Inflammatory macrophage (primary cell): ENCODE measurements at places on chromosomes 12 and 14.
A peak's percentile ranks its signal among the peaks of the same experiment; 100 is the strongest.

DNA sequence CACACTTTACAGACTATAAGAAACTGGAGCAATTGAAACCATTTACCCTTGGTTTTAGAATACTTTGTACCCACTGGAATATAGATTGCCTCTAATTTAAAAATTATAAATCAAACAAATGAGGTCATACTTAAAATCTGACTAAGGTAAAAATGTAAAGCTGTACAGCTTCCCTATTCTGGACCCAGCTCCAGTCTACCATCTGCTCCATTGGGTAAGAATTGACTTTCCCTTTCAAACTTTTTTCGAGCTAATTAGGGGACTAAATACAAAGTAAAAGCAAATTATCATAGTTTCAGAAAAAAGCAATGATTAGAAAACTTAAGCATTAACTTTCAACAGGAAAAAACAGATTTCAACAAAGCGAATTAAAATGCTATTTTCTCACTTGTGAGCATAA, 4.3 kb downstream of the KRR1 start:
- no peak for DNase-seq

- no peak for DNase-seq
These were observed 21.1 kb downstream of the FUT8 start for GRCh38 chr14:65433646-65434045.

DNA sequence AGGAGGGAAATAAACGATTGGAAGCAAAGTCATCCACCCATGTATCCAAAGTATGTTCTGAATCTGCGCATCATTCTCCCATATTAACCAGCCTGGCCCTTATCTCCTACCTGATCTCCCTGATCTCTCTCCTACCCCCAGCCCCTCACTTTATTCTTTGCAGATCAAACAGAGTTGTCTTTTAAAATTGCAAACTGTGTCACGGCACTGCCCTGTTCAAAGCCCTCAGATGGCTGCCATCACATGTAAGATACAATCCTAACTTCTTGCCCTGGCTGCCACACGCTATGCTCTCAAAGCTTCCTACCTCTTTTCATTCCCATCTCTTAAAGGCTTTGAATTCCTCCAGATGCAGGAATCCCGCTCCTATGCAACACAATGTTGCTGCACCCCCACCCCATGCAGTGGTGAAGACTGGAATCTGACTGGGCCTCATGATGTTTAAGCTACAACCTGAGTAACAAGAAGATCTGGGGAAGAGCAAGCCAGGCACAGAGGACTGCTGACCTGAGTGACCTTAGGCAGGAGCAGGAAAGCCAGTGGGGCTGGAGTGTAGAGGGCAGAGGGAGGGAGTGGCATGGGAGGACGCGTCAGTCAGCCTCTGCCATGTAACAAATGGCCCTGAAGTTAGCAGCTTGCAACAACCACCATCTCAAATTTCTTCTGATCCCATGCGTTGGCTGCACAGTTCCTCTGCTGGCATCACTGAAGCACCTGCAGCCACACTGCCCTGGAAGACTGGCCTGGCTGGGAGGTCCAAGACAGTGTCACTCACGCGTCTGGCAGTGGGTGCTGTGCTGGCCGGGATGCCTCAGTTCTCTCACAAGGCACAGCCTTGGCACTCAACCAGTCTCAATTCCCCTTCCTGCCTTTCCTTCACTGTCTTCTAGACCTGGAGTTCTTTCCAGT, 382.8 kb downstream of the BCL11B start:
- DNase-seq = no peak

GRCh38 chr14:51527073-51527472, 124.6 kb upstream of the FRMD6 start:
- no peak for DNase-seq

GRCh38 chr14:89639687-89640086, 222.7 kb upstream of the FOXN3 start:
- DNase-seq = no peak

GRCh38 chr12:131371401-131372170, 339.3 kb upstream of the SFSWAP start:
- no peak for DNase-seq

- no peak for DNase-seq
These were observed 21.2 kb downstream of the TBX5 start for GRCh38 chr12:114384739-114385138.

- no peak for DNase-seq
These were observed 13.1 kb upstream of the NGB start for GRCh38 chr14:77284066-77284465.

GRCh38 chr14:70788898-70789297, 20.4 kb downstream of the MAP3K9 start:
- no peak for DNase-seq

- peak; percentile 28 for DNase-seq
These were observed 102.4 kb downstream of the TMTC1 start for GRCh38 chr12:29681370-29681769.

DNA sequence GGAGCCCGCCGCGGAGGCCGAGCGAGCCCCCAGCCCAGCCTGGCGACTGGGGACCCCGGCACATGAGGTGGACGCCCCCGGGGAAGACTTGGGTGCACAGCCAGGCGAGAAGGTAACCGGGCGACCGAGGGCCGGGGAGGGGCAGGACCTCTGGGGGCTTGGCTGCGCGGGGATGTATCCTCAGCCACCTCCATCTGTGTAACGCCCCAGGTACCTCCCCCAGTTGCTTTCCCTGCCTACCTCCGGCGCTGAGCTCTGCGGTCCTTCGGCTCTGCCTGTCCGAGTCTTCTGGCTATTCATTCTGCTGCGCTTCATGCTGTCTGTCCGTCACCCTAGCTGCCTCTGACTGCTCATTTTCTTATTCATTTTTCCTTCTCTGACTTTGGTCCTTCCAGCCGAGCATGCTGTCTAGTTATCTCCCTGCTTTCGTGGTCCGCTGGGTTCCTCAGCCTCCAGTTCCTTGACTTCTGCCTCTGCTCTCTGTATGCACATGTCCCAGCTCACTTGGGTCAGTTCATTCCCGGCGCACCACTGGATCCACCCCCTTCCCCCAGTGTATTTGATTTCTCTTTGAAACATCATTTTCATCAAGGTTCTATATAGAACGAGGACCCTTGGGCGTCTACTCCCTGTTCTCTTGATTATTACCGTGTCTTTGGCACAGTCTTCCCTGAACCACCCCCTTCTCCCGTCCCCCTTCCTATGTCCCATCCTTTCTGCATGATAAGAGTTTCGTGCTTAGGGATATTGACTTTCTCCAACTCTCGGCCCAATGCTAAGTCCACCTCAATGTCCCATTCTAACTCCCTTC, 612 bp downstream of the PHC1 start:
- DNase-seq = peak; percentile 30

DNA sequence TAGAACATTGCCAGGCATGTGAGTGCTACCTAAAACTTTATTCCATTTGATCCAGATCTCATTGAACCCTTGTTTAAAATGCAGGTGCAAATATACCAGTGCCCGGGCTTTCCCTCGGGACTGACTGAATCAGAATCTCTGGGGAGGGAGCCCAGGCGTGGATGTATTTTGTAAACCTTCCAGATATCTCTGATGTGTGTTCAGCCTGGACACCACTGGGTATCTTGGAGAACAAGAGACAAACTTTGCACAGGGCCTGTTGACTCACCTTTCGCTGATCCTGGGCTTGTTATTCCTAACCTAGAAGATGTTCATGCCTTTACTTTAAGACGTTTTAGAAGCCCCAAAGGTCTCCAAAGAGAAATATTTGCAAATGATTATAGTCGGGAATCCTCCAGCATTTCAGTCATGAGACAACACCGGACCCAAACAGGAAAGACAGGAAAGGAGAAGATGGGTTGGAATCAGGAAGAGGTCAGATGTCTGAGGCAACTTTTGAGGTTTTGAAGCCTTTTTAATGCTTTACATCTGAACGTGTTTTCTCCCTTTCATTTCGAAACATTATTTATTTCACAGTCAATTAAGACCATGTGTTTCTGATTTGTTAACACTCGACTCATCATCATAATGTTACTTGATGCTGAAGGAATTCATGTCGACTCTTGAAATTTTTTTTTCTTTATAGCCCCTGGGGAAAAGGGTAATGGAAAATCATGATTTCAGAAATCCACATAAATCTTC, 118.6 kb downstream of the PLXNC1 start:
- DNase-seq = peak; percentile 85

DNA sequence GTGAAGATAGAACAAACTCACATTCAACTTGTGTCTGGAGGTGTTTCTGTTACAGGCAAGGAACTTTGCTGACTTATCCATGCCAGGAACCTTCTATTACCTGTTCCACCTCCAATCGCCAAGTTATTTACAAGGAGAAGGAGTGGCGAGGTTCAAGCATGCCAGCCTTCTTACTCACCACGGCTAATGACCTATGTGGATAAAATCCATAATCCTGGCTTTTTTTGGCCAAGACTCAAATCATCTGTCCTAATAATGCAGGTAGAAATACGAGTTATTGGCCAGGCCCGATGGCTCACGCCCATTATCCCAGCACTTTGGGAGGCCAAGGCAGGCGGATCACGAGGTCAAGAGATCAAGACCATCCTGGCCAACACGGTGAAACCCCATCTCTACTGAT, 241.6 kb downstream of the TMEM132D start:
- DNase-seq = no peak

DNA sequence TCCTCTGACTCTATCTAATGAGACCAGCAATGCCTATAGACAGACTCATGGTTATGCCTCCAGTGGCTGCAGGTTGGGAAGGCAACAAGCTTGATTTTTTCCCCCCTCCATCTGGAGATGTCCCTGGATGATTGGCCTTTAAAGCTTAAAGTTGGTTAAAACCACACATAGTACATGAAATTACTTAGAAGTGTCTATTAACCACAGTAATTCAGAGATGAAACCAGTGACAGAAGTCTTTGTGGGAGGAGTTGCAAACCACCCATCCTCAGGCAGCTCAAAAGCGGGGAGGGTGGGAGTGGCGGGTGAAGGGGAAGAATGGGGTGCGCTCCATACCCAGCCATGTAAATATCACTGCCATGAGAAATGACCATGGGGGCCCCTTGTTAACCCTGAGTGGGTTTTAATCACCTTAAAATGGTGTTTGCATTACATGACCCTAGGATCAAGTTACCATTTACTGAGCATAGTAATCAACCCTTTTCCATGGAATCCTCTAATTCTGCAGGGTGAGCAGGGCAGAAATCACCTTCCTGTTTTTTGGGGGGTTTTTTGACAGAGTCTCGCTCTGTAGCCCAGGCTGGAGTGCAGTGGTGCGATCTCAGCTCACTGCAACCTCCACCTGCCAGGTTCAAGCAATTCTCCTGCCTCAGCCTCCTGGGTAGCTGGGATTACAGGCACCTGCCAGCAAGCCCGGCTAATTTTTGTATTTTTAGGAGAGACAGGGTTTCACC, 133.5 kb downstream of the FOXN3 start:
- DNase-seq = peak; percentile 22

GRCh38 chr14:104639885-104640548, 35.4 kb upstream of the TMEM179 start:
- DNase-seq = peak; percentile 61

GRCh38 chr14:23125933-23126524, 7.0 kb upstream of the CEBPE start:
- no peak for DNase-seq

GRCh38 chr12:95790917-95791849, 619 bp upstream of the NTN4 start:
- DNase-seq = no peak

- DNase-seq = no peak
These were observed 11.9 kb downstream of the DHX37 start for GRCh38 chr12:124976999-124977398.

- no peak for DNase-seq
These were observed 108.8 kb downstream of the RBM19 start for GRCh38 chr12:113857371-113857770.

DNA sequence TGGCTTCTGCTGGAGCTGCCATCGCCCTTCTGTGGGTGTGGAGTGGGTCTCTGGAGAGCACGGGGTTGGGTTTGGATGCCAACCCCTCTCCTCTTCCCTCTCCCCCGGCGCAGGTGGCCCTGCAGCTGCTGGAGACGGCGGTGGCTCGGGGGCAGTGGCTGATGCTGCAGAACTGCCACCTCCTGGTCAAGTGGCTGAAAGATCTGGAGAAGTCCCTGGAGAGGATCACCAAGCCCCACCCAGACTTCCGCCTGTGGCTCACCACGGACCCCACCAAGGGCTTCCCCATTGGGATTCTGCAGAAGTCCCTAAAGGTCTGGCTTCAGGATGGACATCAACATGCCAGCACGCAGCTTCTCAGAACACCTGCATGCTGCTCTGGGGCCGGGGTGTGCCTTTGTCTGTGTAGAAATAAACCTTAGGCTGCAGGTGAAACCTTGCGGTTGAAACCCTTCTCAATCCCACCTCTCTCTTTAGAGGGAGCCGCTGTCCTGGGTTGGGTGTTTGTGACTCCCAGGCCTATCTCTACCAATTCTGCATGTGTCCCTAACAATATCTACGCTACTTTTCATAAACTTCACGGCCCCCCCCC, 44.3 kb downstream of the CCDC92 start:
- peak; percentile 13 for DNase-seq

DNA sequence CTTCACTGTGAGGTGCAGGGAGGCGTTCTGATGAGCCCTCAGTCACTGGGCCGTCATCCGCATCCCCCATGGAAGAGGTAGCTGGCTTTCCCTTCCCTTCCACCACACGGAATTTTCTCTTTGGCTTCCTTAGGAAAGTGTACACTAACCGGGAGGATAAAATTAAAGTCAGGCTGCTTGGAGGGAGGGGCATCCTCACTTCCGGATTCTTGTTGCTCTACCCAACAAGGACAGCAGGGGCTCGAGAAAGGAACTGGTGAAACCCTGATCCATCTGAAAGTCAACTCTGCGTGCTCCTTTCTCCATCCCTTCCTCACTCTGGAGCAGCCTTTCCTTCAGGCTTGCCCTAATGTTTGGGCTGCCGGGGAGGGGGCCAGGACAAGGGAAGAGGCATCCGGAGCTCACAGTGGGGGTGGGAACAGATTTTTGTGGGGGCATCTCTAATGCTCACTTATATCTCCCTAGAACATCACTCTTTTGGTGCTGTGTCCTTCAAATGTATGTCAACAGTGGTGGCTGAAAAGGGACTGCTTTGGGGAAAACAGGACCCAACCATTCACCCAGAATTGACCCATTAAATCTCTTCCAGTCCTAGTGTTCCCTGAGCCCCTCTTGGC, 101.4 kb upstream of the FKBP4 start:
- DNase-seq = peak; percentile 24

DNA sequence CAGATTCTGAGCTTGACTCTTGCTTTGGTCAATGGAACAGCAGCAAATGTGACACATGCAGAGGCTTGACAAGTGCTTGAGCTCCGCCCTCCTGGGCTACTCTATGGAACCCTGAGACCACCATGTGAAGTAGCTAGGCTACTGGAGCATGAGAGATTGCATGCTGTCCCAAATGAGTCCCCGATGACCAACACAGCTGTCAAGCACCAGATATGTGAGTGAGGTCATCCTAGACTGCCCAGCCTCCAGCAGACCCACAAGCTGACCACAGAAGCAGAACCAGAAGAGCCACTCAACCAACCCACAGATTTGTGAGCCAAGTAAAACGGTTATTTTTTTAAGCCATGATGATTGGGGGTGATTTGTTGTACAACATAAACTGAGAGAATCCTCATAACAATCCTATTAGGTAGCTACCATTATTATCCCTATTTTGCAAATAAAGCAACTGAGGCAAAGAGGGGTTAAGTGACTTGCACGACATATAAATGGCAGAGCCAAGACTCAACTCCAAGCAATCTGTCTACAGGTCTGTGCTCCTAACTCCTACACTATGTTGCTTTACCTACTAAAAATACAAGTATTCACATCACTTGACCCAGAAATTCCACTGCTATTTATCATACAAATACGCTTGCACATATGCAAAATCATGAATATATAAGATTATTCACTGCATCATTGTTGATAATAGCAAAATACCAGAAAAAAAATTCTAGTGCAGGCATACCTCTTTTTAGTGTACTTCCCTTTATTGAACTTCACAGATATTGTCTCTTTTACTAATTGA, 136.2 kb downstream of the NDUFA12 start:
- peak; percentile 51 for DNase-seq
